ENCODE measurements at places on chromosomes 2 and 18.

DNA sequence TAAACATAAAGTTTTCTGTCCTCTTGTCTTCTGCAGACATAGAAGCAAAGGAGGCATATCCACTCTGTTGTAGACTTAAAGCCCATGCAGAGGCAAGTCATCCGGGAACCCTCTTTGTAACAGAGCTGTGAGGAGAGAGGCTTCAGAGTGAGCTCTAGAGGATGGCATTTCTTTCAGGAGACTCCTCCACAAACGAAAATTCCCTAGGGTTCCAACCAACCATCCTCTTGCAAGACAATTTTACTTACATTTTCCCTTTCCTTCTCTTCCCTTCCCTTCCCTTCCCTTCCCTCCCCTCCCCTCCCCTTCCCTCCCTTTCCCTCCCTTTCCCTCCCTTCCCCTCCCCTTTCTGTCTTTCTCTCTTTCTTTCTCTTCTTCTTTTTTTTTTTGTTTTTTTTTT lies 446.3 kb upstream of the MAP2 start:
- no peak for DNase-seq

GRCh38 chr18:50297621-50298442 lies 10.3 kb upstream of the CXXC1 start:
- DNase-seq: peak; percentile 78

GRCh38 chr2:45802499-45803138 lies 151.1 kb downstream of the PRKCE start:
- DNase-seq: no peak

DNA sequence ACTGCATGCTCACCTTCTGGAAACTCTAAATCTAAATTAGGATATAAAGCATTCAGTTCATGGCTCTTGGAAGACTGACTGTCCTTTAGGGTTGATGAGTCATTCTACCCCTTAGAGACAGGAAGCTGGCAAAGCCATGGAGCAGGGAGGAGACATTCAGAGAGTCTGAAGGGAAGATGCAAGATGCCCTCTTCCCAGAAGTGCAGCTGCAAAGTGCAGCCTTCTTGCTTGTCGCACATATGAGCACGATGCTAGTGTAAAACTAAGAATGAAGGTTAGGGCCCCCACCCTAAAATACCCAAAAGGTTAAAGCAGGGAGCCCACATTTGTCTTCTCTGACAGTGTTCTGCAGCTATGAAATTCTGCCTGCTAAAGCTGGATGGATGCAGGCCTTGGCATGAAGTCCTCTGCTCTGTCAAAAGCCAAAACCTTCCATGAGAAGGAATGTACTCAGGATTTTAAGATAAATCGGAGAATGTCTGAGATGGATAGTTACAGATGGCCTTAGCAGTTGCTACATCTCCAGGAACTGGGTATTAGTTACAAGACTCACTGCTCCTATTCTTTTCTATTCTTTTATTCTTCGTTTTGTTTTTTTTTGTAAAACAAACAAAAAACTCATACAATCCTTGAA lies 89.7 kb downstream of the POLE4 start:
- peak; percentile 87 for DNase-seq

DNA sequence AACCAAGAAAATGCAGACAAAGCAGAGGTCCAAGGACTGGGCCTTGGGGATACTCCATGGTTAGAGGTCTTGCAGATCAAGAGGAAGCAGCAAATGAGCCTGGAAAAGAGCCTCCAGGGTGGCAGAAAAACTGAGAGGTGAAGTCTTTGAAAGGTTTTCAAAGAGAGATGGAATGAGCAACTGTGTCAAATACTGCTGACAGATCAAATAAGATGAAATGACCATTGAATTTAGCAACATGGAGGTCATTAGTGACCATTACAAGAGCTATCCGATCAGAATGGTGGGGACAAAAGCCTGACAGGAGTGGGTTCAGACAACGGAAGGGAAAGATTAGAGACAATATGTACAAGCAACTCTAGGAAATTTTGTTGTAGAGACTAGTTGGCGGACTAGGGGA lies 1.5 kb downstream of the CLHC1 start:
- DNase-seq: no peak

- DNase-seq: no peak
These were observed 327.4 kb upstream of the HS6ST1 start for GRCh38 chr2:128646091-128646490.

- no peak for DNase-seq
These were observed 28.8 kb downstream of the CUL3 start for GRCh38 chr2:224556381-224556780.

DNA sequence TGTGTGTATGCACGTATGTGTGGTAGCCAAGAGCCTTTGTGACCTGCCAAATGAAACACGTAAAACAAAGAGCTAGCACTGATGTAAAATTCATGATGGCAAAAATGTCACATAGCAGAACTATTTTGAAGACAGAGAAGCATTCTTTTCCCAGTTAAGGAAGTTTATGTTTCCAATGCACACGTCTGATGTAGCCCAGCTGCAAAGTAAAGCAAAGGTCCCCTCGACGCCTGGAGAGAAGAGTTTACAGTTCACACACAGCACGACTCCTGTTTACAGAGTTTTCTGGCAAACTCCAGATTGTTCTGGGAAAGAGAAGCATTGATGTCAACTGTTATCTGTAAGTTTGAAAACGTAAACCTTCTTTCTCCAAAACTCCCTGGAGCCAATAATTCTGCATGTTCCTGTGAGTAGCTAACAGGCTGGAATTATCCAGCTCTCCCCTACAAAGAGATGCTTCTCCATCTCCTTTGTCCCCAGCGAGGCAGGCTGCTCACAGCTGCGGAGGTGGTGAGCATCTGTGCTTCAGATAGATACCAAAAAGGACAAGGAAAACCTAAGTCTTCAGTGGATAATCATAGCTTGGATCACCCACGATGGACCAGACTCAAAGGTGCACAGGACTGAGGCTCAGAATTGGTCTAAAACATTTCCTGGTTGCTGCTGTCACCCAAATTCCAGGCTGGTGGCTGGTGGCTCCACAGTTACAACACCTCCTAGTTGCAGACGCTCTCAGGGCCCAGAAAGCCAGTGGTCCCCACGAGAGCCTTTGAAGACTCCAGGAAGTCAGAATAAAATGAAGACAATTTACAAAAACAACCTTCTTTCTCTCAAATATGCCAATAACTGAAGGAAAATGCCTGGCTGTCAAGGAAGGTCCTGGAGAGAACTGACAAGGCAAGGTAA lies 87.4 kb downstream of the COL6A3 start:
- no peak for DNase-seq

- no peak for DNase-seq
These were observed 40.7 kb downstream of the PARD3B start for GRCh38 chr2:204585930-204586329.

DNA sequence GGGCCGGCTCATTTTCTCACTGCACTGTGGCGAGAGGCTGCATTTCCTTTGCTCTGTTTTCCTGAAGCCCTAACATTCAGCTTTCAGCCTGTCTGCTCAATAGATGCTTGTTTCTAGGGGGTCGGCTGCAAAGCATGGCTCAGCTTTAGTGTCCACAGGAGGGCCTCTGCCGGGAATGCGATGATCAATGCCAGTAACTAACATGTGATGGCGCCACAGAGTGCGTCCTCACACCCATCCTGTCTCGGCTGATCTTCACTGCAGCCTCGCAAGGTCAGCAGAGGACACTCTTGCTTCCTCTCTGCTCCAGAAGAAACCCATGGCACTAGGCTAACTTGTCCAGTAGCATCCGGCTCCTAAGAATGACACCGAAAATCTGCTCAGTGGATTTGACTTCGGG lies 156.4 kb upstream of the PXDN start:
- DNase-seq: no peak

DNA sequence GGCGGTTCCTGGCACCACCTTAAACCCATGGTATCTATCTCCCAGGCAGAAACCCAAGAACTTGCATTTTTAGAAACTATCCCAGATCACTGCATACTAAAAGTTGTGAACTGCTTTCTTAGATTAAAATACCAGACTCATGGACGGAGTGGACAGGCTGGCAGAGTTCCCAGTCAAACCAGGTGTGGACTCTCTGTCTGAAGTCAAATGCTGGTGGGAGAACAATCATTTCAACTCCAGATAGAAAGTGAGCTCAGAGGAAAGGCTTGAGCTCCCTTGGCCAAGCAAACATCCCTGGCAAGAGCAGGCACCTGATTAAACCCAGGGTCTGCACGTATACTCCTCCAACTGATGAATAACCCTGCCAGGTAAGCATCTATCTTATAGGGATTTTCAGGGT lies 19.5 kb downstream of the NXPH2 start:
- DNase-seq: no peak

DNA sequence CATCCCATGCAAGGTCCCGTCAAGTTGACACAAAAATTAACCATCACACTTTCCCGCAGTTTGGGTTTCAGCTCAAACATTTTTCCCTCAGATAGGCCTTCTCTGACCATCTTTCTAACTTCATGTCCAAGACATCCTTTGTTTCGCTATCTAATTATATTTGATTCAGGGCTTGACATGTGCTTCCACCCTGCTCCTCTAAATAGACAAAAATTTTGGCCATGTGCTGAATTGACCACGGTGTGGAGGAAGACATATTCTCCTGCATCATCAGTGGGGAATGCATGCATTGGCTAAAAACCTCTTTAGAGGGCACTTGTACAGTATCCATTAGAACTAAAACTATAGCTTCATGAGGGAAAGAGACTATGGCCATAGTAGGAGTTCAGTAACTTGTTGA lies 81.2 kb downstream of the PLCL1 start:
- DNase-seq: no peak

DNA sequence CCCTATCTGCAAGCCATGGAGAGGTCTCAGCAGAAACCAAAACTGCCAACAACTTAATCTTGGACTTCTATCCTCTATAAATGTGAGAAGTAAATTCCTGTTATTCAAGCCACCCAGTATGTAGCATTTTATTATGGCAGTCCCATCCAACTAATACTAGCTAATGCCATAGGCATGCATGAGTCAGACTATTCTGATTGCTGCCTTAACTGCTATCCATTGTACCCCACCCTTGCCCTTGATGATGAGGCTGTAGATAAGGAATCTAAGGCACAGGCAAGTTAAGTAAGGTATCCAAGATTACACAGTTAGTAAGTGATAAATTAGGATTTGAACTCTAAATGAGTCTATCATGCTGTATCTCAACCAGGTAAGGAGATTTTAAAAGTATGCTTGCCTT lies 223.0 kb downstream of the UBE2E3 start:
- DNase-seq: peak; percentile 75

- no peak for DNase-seq
These were observed 64.1 kb downstream of the TAF4B start for GRCh38 chr18:26290385-26290784.

DNA sequence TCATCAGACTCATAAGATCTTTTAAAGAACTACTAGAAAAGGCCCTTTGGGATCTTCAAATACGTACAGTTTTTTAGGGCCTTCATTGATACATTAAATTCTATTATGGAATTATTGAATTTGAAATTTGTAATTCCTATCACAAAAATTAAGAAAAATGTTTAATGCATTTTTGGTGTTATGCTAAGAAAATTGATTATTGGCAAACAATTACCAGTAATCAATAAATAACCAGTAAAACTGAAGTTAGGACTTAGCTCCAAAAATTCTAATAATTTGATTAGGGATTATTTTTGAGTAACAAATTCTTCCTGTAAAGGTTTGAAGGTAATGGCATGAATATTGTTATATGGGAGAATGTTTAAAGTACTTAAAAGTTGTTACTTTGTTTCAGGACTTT lies 119.3 kb downstream of the UBR3 start:
- no peak for DNase-seq

DNA sequence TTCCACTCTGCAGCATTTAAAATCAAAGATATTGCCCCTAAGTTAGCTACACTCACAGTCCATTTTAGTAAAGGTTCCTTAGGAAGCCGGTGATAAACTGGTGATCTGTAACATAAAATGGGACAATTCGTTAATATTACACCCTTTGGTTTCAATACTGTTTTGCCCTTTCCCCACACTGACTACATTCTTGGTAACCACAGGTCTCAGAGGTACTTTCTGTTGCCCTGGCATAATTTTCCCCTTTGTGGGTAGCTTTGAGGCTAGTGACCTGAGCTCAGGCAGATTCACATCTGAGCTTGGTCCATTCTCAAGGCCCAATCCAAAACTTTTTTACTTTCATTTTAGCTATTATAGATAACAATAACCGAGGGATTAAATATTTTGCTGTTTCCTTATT lies 32.9 kb upstream of the CSRNP3 start:
- no peak for DNase-seq

DNA sequence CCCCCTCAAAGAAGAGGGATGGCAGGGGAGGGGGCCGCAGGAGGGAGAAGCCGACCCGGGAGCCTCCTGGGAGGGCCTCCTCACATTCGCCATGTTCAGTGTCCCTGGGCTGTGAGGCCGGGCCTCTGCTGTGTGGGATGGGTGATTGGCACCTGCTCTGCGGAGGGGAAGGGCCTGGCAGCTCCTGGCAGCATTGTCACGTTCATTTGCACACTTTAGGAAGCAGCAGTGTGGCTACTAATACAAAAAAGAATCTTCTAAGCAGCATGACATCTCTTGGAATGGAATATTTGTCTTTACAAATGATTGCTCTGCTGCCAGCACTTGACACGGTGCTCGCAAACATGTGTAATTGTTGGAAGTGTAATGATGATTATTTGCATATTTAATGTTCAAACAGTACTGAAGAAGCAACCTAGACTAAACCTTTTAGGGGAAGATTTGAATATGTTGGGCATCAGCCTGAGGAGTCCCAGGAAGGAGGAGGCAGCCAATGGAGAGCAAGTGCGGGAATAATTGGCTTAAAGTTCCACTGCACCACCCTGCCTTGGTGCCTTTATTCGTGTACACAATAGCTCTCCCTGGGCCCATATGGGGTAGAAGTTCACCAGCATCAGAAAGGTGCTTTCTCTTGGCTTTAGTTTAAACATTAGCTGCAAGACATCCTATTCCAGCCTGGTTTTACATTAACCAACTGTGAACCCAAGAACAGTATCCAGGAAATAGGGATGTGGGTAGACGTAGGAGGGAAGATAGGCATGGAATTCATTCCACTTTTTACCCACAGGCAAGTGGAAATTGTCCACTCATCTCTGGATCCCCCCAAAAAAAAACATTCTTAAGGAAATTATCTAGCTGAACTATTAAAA lies 404.9 kb downstream of the TMEM182 start:
- no peak for DNase-seq

- DNase-seq: no peak
These were observed 108.4 kb upstream of the SNTG2 start for GRCh38 chr2:842151-842803.

- DNase-seq: no peak
These were observed 277.3 kb upstream of the HDAC4 start for GRCh38 chr2:239678186-239678490.

GRCh38 chr18:394987-395362 lies 105.5 kb downstream of the COLEC12 start:
- DNase-seq: peak; percentile 88

GRCh38 chr18:50143294-50143693 lies 51.7 kb downstream of the MYO5B start:
- DNase-seq: no peak

GRCh38 chr2:101775636-101776035 lies 78.1 kb downstream of the MAP4K4 start:
- DNase-seq: no peak

GRCh38 chr2:64220265-64220664 lies 76.0 kb upstream of the PELI1 start:
- DNase-seq: no peak

GRCh38 chr18:48800466-48800865 lies 150.3 kb downstream of the SMAD7 start:
- DNase-seq: no peak

GRCh38 chr2:28364610-28365009 lies 28.0 kb upstream of the FOSL2 start:
- DNase-seq: peak; percentile 21

GRCh38 chr2:85428343-85428881 lies 9.9 kb downstream of the SH2D6 start:
- no peak for DNase-seq

Measured in AG08395 (cell line).